Activated CD4-positive, alpha-beta T cell treated with anti-CD3 and anti-CD28 coated beads for 24 hours (primary cell): ENCODE measurements at places on chromosomes 5 and 9.

DNA sequence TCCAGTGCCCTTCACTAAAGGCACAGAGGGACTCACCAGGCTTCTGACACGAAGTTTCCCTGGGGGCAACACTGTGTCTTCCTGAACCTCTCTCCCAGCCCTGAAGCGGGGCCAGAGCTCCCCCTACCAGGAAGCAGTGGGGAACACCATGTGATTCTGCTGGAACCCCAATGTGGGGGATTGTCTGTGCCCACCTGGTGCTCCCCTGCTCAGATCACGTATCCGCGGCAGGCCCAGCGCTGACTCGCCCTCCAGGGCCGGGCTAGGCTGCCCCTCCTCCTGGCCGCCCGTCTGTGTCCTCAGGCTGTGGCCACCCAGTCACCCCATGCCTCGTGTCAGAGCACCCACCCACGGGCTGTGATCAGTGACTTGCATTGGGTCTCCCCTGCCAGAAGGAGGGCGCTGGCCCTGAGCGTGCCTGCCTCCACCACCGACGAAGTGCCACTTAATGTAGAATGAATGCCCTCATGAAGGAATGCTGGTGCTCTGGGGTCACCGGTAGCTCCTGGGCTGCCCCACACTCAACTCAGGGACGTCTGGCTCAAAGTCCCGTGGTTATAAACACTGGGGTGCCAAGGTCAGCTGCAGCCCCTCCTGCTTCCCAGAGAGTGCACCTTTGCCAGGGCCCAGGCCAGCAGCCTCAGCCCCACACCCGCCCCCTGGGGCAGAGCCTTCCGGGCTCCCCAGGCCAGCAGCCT, 22.1 kb downstream of the SARDH start:
- no peak for DNase-seq

GRCh38 chr5:132219289-132219970, 8.2 kb downstream of the P4HA2 start:
- no peak for DNase-seq

- DNase-seq = no peak
Measured at GRCh38 chr5:34728236-34728635, 72.1 kb downstream of the RAI14 start.

DNA sequence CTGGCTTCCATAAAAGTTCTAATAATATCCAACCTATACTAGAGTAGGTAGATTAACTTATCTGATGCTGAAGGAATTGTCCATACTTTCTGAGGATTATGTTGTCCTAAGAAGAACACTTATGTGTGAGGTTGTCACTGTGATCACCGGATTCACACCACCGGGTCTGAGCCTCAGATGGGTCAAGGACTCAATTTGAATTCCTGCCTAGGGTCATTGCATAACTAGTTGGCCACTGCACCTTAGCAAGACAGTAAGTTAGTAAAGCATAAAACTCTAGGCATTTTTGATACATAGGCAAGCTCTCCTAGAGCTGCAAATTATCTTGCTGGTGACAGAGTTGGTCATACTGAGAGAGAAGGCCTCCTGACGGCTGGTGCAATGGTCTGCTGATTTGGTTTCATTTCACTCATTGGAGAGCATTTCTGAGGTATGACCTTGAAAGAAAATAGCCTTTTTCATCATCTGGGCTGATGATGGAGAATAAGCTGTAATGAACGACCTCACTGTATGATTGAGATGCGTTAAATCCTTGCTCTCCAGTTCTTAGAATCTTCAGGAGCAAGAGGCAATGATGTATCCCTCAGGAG, 72.0 kb upstream of the CKMT2 start:
- DNase-seq = no peak

DNA sequence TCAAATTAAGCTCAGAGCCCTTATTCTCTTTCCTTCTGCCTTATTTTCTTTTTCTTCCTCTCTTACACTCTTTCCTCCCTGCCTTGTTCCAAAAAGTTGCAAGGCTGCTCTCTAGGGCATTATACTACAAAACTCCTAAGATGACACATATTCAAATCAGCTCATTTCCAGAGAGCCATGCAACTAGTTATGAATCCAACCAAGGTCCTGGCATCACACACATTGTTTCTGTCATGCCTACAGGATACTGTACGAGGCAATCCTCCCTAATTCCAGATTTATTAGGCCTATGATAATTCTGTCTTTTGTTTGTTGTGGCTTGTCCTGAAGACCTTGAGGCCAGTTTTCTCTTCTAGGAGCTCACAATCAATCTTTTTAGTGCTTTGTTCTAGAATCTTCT, 87.0 kb upstream of the TBCA start:
- DNase-seq = no peak

- no peak for DNase-seq
Measured at GRCh38 chr9:82600536-82601292, 462.2 kb downstream of the RASEF start.

GRCh38 chr9:37378613-37379004, 43.9 kb upstream of the GRHPR start:
- no peak for DNase-seq

- no peak for DNase-seq
Measured at GRCh38 chr5:60223342-60223741, 329.8 kb upstream of the PDE4D start.
